ENCODE measurements at places on chromosomes 2 and 18.

DNA sequence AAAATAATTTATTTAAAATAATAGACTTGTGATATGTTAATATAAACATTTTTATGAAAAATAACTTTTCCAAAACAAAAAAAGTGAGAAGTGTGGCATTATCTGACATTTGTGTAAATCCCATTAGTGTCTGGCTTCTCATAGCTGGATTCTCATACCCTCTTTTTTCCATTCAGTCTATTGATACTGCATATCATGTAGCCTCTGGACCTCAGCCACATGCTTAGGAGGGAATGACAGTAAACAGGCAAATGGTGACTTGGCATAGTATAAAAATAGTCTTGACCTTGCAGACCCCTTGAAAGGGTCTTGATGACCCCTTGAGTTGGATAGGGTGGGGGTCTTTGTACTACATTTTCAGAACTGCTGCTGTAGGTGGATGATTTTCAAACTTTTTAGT lies 29.2 kb downstream of the GALNT1 start:
- DNase-seq: no peak

DNA sequence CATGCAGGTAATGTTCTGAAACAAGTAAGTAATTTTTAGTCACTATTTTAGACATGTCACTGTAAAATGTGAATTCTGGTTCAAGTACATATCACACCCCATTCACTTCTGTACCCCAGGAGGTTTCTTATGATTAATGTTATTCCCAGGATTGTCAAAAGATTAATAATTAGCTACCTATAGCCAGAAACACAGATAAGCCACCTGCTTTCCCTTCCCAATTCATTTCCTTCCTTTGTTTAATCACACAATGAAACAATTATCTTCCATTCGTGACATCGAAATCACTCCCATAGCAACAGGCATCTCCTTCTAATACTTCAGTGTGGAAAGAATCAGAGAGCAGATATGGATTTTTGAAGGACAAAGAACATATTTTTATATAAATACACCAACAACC lies 1650.3 kb upstream of the CELF4 start:
- no peak for DNase-seq

GRCh38 chr2:215644233-215644897 lies 208.5 kb upstream of the FN1 start:
- no peak for DNase-seq

- no peak for DNase-seq
These were observed 106.5 kb downstream of the COL6A3 start for GRCh38 chr2:237307474-237307873.

DNA sequence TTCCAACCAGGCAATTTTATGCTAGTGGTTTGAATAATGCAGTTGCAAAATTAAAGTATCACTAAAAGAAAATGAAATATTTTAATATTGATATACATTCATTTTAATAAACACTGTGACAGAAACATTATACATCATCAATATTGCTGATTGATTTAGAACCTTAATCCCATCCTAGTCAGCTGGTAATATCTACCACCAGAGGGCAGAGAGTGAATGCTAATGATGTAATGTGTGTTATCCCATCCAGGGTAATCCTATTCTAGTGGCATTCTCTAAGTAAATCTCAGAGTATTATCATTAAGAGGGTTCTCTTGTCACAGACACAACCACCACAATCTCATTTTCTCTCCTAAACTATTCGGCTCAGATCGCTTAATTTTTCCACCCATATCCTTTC lies 477.4 kb downstream of the CPS1 start:
- no peak for DNase-seq

DNA sequence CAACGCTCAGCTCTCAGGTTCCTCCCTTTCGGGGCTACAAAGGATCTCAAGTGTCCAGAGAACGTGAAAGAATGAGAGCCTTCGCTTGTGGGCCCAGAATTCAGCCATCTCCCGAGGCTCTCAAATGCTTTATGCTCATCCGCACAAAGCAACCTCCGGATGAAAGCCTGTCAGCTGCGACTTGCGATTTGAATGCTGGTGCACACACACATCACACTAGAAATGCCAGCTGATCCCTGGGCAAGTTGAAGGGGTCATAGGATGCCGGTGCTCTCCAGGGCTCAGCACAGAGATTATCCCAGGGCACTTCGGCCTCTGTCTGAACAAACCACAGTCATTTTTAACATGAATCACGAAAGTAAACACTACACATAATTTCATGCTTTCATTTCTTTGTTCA lies 141.8 kb upstream of the MYT1L start:
- DNase-seq: no peak

GRCh38 chr18:49189772-49190171 lies 239.0 kb upstream of the SMAD7 start:
- no peak for DNase-seq

DNA sequence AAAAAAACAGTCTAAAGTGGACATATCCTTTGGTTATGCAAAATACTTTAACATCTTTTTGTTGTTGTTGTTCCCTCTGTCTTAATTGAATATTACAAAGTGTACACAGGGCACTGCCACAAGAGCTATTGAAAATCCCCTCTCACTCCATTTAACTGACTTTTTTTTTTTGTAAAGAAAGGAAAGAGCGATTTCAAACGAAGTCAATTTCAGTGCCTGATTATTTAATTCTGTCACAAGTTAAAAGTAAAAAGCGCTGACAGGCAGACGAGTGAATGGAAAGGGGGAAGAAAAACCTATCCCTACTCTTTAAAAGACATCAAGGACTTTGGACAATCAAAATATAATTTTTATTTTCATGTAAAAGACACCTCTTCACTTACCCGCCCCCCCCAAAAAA lies 1.9 kb downstream of the FIGN start:
- DNase-seq: no peak

DNA sequence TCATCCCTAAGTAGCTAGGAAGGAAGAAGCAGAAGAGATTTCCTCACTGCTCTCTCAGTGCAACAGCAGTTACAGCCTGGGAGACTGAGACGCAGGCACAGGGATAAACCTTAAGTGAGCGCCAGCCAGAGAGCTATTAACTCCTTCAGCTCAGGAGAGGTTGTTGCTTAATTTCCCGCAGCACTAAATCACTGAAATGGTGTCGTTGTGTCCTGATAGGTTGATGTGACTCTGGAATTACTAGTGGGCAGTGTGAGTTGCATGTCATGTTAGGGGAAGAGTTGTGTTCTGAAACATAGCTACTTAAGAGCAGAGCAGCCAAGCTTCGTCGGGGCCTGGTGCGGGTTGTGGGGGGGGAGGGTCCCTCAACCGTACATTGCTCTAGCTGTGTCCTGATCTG lies 225.8 kb downstream of the NAPG start:
- DNase-seq: no peak

GRCh38 chr2:144268036-144268678 lies 251.8 kb downstream of the ZEB2 start:
- DNase-seq: no peak

GRCh38 chr18:10537765-10538164 lies 11.9 kb downstream of the NAPG start:
- no peak for DNase-seq

- DNase-seq: peak; percentile 73
These were observed 3.6 kb downstream of the ZNF516 start for GRCh38 chr18:76491473-76491775.

DNA sequence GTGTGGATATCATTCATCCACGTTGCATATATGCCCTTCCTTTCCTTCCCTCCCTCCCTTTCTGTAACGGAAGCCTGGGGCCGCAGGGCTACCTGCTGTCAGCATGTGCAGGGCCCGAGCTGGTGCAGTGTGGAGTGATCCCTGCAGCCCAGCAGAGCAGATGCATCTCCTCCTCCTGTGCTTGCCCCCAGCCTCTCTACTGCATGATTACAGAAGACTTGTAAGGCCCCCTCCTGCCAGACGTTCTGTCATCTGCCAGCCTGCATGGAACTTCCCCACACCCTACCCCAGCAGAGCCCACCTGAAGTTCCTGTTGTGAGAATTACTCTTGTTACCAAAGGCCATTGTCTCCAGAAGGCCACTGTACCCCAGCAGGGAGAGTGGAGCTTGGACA lies 67.5 kb upstream of the FOSL2 start:
- DNase-seq: no peak

GRCh38 chr2:101868525-101868924 lies 123.2 kb upstream of the IL1R2 start:
- no peak for DNase-seq

GRCh38 chr18:32441533-32441932 lies 29.1 kb downstream of the GAREM1 start:
- no peak for DNase-seq

Data from stimulated activated CD4-positive, alpha-beta T cell treated with anti-CD3 and anti-CD28 coated beads, TNF-alpha, amount 100 ng/mL, for 4 hours (primary cell).